ENCODE measurements at places on chromosomes 16 and 17. TPM values are rescaled to one million over a fixed set of nuclear protein-coding genes. Genes with fewer than 3 reads are reported as not detected.

GRCh38 chr16:7482032-7482431, 149.4 kb downstream of the RBFOX1 start:
- DNase-seq: no peak

- DNase-seq: no peak
Measured at GRCh38 chr16:77439106-77439505, 4.3 kb upstream of the ADAMTS18 start.

DNA sequence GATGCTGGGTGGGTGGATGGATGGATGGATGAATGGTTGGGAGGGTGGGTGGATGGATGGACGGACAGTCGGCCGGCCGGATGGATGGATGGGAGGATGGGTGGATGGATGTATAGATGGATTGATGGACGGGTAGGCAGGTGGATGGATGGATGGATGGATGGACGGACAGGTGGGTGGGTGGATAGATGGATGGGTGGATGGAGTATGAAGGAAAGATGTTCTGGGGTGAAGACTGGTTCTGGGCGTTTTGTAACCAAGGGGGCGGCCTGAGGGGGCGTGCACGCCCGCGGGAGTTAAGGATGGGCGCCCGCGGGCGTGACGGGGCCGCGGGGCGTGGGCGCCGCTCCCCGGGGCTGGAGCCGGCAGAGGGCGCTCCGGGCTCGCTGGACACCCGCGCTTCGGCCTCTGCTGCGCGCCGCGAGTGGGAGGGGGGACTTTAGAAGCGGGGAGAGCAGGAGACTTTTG, at the start of gene NECAB2:
Gene NECAB2, plus strand, starts transcription at position 407 of the 468 bp plus-strand sequence. CDS start 405 bp downstream, outside the sequence.
- no peak for DNase-seq

DNA sequence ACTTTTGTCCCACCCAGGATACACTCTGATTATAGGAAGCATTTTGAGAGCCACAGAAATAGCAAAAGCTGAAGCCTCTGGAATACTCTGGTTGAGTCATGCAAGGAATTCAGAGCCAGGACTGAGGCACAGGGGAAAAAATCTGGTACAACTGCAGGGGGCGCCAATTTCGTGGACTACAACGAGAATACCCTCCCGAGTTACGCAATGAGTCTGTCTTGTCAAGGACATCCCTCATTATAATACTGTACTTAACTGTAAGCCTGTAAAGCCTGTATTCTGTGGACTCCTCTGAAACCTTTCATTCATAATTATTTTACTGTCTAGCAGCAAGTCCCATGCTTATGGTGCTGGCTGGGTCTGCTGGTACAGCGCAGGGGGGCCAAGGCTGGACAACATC, 7.8 kb downstream of the HOXB1 start:
- no peak for DNase-seq

- DNase-seq: no peak
Measured at GRCh38 chr16:2966808-2967191, 2.3 kb upstream of the PAQR4 start.

- no peak for DNase-seq
Measured at GRCh38 chr16:31260136-31260931, 559 bp downstream of the ITGAM start.

DNA sequence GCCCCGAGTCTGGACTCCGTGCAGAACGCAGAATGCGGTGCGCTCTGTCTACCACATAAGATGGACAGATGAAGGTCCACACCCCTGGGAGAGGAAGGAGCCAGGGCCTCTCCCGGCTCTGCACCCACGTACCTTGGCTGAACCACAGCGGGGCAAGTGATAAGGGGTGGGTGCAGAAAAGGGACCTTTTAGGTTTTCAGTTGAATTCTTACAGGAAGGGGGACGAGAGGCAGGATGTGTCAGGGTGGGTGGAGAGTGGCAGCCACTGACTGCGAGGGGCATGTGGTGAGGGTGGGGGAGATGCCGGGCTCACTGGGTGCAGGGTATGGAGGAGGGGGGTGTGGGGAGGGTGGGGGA, 372 bp downstream of the CD300A start:
- no peak for DNase-seq

- DNase-seq: no peak
Measured at GRCh38 chr16:29824589-29825144, 4.4 kb downstream of the MVP start.

DNA sequence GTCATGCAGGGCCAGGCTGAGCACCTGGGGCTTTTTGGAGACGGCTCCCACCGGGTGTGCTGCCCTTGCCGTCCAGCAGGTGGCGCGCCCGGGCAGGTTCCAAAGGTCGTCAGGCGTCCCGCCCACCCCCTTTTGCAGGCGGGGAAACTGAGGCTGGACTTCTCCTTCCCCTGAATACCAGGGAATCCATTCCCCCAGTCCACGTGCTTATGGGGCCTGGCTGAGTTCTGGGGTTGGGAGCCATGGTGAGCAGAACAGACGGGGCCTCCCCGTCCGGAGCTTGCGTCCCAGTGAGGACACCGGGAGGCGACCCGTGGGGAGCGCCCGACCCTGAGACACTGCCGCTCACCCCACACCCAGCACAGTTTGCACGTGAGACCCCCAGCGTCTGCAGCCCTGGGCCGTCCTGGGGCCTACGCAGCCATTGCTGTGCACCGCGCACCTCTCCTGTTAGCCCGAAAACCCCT, 51.8 kb upstream of the JPH3 start:
- DNase-seq: no peak

DNA sequence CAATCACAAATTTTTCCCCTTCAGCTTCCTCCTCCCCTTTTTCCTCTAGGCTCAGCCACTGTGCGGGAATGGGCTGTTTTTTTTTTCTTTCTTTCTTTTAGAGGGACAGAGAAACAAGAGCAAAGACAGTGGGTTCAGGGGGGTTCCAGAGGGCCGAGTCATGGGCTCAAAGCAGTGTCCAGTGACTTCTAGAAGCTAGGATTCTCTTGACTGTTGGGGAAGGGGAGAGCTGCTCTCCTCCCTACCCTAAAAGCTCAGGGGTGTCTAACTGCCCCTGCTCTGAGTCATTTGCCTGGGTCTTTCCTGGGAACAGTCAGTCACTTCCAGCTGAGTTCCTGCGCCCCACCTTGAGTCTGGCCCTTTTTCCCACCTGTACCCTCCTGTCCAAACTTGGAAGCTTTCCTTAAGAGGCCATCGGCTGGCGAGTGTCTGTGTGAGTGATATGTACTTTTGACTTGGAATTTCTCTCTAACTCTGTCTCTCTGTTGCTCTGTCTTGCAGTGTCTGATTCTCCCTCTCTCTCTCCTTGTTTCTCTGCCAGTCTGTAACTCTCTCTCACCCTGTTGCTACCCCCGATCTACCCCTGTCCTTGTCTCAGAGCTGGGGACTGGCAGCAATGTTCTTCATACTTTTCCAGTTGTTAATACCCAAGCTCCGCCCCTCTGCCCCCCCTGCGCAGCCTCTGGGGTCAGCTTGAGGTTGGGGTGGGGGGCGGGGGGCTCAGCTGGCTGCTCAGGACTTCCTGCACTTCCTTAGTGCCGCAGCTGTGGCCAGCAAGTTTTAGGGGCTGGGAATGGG, 2.4 kb downstream of the THRA start:
- DNase-seq: no peak

GRCh38 chr17:7379134-7379533, 1.8 kb upstream of the TNK1 start:
- no peak for DNase-seq

DNA sequence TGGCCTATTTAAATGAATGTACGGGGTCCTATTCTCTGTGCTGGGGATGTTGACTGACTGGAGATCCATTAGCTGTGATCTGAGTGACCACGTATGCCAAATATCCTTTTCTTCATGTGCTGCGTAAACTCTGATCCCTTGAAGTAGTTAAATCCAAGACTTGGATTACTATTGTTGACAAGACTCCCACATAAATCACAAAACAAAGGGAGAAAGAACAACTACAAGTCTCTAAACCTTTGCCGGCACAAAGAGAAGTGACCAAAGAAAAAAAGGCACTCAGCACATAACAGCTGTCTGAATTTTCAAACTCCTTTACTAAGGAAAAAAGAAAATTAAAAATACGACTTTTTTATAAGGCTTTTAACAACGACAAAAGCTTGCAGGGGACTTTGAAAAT, 559.9 kb upstream of the CDH8 start:
- no peak for DNase-seq

DNA sequence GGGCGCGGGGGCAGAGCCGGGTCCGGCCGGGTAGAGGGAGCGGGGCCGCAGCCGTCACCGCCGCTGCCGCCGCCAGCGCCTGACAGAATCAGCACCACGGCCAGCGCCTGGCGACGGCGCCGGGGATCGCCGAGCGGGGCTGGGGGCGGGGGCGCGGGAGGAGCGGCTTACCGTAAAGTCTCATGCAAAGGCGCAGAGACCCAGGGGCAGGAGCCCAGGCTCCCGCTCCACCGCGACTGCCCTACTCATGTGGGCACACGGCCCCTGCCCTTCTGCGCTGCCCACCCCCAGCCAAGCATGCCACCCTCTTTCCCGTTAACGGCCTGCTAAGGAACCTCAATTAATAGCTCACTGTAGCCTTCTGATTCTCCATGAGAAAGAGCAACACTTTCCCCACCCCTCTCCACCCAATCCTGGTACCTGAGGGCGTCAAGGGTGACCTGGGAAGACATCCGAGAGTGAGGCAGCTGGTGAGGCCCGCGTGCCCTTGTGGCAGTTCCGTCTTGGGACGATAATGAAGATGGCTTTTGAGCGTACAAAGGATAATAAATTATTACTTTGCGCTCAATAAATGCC, at the start of gene SEZ6:
Gene SEZ6, minus strand, starts transcription at position 98 of the 576 bp plus-strand sequence. CDS start 164 bp downstream, outside the sequence.
- no peak for DNase-seq

DNA sequence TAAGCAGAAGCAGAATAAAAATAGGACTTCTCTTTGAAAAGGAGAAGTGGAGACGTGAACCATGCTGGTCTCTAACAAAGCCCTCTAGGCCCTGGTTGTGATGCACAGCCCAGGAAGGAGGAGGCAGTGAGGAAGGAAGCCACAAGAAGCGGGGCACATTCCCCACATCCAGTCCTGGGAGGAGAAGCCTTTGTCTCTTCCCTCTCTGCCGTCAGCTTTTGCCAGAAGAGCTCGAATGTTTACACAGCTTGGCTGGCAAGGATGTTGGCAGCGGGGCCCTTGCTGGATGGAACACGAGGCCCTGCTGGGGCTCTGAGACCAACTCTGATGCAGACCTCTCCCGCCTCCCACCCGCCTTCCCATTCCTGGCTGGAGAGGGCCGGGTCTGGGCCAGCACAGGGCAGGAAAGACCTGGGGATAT, 91.3 kb downstream of the MAF start:
- DNase-seq: peak; percentile 10

DNA sequence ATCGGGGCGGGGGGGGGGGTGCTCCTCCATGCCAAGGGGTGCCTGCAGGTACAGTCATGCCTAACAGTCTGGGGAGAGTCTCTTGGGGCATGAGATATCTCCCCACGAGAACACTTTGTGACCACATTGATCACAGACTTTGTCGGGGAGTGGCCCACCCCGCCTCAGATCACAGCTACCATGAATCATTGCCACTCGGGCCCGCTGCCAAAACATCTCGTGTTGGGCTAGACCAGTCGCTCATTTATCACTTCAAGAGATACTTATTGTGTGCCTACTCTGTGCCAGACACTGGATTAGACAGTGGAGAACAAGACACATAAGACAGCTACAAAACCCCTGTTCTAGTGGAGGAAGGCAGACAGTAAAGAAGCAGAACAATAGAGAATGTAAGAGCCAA, 72.6 kb downstream of the CLEC16A start:
- no peak for DNase-seq

GRCh38 chr16:57130950-57131321, 38.6 kb downstream of the CPNE2 start:
- DNase-seq: no peak

GRCh38 chr16:85812811-85813700, 13.6 kb downstream of the COX4I1 start:
- no peak for DNase-seq

DNA sequence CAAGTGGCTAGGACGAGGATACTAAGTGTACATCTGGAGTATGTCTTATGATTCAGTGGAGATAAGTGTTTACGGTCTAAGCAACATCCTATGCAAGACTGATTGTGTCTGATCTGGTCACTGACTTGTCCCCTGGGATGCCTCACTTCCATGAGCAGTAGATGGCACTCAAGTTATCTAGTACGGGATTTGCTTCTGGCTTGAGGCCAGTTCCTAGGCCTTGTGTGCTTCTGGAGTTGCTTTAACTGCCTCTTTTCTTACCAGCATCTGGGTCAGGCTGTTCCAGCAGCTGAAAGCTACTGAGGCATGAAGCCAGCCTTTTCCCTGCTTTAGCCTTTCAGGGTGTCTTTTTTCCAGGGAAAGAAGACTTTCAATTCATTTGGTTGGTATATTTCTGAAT, 23.0 kb downstream of the SUPT6H start:
- DNase-seq: no peak

DNA sequence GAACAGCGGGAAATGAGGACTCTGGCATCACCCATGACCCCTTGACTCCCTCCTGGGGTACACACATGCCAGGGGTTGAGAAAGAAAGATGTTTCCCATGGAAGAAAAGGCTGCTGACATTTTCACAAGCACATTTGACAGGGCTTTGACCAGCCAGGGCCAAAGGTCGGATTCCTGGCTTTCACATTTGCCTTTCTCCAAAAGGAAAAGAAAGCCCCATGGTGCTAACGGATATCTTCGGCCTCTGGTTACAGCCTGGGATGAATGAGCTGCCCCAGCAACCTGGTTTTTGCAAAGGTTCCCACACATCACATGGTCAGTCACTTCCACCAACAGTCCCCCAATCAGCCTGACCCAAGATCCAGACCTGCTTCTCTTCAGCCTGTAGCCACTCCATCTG, 478.2 kb upstream of the CDH11 start:
- DNase-seq: no peak

DNA sequence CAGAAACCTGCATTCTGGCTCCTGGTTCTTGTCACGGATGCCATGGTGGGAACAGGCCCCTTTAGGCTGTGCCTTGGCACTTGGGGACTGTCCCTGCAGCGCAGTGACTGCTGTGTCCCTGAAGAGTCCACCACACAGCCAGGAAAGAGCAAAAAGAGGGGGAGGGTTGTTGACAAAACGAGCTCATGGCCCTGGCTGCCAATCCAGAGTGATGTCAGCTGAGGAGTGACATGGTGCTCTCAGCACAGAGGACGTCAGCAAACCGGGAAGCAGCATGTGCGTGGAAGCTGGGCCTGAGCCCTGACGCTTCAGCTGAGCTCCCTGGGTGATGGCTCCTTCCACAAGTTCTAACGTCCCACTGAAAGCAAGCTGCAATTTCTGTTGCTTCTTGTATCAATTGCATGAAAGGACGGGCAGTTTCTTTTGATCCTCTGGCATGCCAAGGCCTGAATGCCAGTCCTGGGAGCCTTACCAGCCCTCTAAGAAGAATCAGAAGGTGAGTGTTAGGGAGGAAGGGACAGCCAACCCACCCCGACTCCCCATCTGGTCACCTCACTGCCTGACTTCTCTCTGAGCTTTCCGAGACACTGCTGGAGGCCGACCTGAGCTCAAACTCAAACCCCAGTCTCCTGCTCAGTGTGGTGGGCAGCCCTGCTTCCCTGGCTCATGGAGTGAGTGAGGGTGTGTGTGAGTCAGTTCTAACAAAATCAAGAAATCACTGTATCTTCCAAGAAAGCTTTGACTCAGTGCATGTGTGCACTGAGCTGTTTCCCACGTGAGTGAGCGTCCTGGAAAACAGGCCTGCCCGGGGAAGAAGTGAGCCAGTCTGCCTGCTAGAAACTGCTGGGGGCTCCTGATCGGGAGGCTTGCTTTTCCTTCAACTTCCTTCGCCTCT, 14.7 kb upstream of the WNT3 start:
- no peak for DNase-seq

- no peak for DNase-seq
Measured at GRCh38 chr16:30005341-30006094, 5.3 kb downstream of the DOC2A start.

The KRTAP4-9 gene
- total RNA-seq: not detected

The ACSM2B gene
- not detected for total RNA-seq

The STX1B gene
- total RNA-seq: 0.68 TPM

The ENPP7 gene
- not detected for total RNA-seq

The PRKCB gene
- total RNA-seq: 7.5 TPM

The GRN gene
- total RNA-seq: 292 TPM

The UBE2O gene
- total RNA-seq: 31.1 TPM

The TEX14 gene
- total RNA-seq: not detected

The UTS2R gene
- total RNA-seq: 0.27 TPM

The SPHK1 gene
- total RNA-seq: 47.4 TPM

Data from thoracic aorta (tissue), 2 donors.